ENCODE measurements at places on chromosomes 16 and 17. TPM values are rescaled to one million over a fixed set of nuclear protein-coding genes. Genes with fewer than 3 reads are reported as not detected.

- DNase-seq = no peak
Measured at GRCh38 chr16:22861580-22861979, 47.6 kb downstream of the HS3ST2 start.

DNA sequence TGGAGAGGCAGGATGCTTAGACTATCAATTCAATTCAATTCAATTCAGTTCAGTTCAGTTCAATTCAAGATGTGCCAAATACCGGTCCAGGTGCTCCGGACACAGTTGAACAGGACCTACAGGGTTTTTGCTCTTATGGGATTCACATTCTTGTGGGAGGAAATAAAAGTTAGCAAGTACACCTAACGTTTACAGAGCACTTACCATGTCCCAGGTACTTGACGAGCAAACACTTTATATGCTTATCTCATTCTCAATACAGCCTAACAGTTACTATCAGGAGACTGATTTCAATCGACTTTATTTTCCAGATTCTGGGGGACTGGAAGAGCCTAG lies 467 bp upstream of the GDE1 start:
- DNase-seq = no peak

DNA sequence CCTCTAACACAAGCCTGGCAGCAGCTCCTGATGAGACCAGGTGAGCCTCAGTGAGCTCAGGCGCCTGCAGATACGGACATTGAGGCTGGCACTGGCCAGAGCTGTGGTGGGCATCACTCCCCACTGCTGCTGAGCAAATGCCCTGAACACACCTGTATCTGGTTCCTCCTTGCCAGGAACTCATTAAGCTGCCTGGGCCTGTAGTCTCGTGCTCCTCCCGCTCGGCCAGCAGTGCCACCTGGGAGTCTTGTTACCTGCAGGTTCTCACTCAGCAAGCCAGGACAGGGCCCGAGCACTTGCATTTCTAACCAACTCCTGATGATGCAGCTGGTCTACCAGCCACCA lies 13.3 kb downstream of the EIF4A3 start:
- DNase-seq = no peak

DNA sequence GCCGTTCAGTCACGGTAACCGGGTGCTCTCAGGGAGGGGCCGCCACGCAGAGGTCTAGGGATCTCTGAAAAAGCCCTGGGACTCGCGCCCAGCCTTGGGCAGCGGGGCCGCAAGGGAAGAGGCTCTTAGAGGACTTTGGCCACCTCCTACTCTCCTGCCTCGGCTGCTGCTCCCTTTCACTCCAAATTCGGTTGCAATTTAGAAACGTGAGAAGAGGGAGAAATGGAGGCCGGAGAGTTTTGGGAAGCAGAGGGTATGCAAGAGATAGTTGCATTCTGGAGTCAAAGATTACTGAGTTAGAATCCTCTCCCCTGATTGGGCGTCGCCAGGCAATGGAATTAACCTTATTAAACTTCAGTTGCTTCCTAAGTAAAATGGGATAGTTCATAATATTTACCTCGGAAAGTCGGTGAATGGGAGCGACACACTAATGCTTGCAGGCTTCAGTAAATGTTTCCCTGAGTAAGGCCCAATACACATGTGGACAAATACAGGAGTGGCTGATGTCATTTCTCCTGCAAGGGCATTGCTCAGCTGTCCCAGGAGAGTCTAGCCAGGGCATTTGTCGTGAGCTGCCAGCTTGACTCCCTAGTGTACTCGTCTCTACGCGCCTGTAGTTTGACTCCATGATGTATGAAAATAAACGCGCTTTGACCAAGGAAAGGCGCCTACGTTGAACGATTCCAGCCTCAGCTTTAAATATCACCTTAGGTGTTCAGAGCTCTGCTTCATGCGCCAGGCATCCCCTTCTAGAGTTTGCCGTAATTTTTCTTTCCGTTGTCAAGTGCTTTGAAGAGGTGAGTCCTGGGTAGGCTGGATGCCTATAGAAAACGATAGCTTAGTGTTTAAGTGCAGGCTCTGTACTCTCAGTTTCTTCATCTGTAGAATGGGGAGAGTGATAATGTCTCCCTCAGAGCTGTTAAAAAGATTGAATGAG lies 667 bp downstream of the OGFOD1 start:
- peak; percentile 42 for DNase-seq

- no peak for DNase-seq
Measured at GRCh38 chr17:72763981-72764380, 328.5 kb downstream of the SLC39A11 start.

GRCh38 chr16:67528870-67529581 lies 397 bp downstream of the RIPOR1 start:
- DNase-seq = peak; percentile 58

DNA sequence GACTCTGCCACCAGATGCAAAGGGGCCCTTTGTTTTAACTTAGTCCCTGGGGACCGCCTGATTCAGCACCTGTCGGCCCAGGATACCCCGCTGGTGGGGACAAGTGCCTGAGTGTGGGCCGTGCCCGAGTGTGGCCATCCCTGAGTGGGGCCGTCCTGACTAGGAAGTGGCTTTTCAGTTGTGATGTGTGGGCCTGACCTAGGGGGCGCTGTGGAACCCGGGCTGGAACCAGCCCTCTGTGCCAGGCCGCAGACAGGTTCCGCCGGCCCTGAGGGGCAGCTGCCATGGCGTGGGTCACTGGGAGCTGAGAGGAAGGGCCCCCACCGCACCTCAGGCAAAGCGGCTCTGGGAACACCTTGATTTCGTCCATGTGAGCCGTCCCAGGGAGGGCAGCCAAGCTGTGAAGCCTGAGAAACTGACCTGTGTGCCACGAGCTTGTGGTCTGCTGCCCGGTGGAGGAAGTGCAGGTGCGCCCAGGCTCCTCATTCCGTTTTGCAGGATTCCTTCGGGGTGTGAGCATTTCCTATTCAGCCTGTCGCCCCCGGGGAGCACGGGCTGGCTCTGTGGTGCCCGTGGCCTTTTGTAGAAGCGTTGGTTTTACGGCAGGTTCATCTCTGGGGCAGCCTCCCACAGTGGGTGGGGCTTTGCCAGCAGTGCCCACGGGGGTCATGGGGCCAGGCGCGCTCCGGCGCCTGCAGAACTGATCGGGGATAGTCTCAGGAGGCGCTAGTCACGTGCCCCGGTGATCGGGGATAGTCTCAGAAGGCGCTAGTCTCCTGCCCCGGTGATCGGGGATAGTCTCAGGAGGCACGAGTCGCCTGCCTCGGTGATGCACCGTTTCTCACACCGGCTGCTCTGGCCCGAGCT lies 5.3 kb downstream of the RPL13 start:
- DNase-seq = no peak

GRCh38 chr17:79070266-79070880 lies 4.3 kb upstream of the ENGASE start:
- DNase-seq = no peak

Gene CCL23
- total RNA-seq = not detected

Gene ADAM11
- 14.4 TPM for total RNA-seq

Gene ESRP2
- 0.57 TPM for total RNA-seq
